ENCODE measurements at places on chromosomes 12 and 14.

DNA sequence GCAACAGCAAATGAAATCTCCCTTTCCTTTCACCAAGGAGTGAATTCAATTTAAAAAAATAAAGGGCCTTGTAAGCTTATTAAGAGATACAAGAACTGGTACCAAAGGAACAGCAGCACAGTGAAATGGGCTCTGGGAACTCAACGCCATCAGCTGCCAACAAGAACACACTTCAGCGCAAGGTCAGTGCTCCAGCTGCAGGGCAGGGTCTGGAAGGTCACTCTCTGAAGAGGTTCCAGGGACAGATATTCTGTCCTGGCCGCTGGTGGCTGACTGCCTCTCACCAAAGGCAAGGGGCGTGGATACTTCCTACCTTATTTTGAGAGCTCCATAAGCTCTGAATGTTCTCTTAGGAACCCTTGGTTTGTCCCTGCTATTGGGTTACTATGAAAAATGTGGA is 186.6 kb downstream of the CALM1 start:
- no peak for DNase-seq

GRCh38 chr14:36162267-36162666 is 14.3 kb downstream of the PTCSC3 start:
- no peak for DNase-seq

GRCh38 chr12:53226815-53227214 is 5.2 kb downstream of the RARG start:
- DNase-seq = no peak

GRCh38 chr14:50941151-50941550 is 3.1 kb downstream of the PYGL start:
- no peak for DNase-seq

DNA sequence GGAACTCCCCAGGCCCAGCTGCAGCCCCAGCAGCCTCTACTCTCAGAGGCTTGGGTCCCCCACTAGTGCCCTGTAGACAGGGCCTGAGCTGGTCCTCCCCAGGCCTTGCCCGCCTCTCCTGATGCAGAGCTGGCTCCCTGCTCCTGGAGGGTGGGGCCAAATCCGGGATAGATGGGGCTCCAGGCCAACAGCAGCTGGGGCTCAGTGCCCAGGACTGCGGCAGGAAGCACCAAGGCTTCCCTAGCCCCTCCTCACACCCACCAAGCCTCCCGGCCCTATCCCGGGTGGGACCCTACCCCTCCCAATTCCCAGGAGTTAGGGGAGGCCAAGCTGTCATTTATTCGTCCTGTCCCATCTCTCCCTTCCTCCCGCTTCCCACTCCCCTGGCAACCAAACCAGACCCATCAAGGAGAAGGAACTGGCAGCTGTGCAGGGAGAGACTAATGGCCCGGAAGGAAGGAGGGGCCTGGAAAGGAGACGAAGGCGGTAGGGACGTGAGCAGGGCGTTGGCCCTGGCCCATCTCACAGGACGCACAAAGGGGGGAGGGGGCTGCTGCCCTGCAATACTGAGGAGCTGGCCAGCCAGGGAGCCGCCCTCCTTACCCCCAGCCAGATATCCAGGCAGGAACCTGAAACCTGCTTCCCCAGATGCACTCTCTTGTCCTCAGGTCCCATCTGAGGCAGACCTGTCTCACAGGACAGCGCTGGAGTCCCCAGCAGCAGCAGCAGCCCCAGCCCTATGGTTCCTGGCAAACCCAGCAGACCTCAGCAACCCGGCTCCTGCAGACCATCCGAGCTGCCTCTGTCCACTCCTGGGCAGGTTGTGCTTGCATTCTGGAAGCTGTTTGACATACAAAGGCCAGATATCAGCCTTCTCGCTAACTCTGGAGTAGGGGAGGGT is 1.6 kb upstream of the PRPH start:
- DNase-seq = no peak

GRCh38 chr14:90674716-90675115 is 141.5 kb downstream of the TTC7B start:
- DNase-seq = no peak

GRCh38 chr14:34983786-34984185 is 994 bp downstream of the SRP54 start:
- DNase-seq = no peak

DNA sequence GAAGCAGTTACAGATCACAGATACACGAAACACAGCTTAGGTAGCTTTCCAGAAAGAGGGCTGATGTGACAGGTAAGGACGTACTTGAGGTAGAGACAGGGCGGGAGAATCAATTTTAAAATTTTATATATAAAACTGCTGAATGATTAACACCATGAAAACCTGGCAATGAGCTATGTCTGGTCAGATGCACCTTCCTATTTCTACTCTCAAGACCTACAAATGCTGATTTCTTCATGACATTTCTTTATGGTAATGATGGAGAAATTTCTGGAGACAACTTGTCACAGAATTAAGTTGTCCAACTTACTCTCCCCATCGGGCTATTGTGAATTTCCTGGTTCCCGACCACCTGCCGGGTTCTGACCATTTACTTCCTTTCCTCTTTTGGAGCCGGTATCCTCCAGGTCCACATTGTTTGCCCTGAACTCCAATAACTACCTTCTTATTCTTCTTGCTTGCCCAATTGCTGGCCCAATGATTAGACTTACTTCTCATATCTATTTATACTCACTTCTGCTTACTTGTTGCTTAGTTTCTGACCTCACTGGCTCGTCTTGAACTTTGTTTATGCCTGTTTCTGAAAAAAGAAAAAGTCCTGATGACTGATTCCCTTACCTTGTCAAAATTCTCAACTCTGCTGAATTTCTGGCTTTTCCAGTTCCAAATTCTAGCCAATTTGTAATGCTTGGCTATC is 12.8 kb upstream of the ATP2B1 start:
- DNase-seq = no peak

DNA sequence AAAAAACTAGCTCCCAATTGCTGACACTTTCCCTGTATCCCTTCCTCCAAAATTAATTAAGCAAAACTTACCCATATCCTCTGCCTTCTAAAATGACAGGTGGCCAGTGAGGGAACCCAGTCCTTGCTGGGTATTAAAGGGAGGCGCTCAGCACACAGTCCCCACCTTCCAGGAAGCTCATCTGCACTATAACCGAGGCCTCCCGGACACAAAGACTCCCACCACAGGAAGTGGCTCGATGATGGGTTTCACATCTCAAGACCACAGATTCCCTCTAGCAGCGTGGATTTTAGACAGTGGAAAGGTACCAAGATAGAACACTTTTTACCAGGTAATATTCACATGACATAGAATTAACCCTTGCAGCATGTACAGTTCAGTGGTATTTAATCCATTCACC is 126.8 kb upstream of the NCOR2 start:
- DNase-seq = no peak
